ENCODE measurements at places on chromosomes 16 and 17.

DNA sequence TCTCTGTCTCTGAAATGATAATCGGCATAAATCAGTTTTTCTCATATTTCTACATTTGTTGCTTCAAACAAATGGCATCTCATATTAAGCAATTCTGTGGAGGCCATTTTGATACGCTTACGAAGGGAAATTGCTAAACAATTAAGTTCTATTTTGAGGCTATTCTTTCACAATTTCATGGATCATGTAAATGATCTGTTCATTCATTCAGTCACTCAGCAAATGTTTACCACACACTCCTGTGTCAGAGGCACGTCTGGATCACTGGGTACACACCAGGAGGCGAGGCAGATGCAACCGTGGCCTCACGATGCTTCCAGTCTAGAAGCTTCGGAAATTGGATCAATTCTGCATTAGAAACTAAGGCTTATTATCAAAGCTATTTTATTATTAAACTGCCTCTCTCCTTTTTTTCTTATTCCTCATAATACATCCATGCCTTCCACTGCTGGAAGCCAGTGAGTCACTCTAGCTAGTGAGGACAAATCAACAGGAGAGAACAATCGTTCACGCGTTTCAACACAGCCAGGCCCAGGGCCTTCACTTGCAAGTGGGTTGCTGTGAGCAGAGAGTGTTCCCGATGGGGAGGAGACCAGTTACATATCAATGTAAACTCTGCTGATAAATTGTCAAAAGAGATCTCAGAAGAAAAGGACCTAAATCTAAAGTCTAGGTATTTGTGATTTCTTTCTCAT, 11.3 kb upstream of the SLC39A11 start:
- DNase-seq = no peak

GRCh38 chr17:65896889-65897288, 295.0 kb downstream of the CEP112 start:
- peak; percentile 59 for DNase-seq

DNA sequence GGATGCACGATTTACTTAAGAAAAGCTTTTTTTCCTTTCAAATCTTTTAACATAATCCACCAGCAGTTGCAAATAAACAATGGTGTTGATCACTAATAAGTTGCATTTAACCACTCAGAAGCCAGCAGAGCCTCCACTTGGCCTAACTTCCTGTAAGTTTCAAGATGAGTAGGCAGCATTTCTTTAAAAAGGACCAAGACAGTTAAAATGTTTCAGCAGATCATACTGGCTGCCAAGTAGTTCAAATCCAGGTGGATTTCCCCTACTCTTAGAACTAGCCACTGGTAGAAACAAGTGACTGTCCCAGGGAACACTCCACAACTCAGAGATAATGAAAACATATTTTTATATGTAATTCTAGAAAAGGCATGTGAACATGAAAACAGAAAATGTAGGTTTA, 17.0 kb upstream of the RFFL start:
- DNase-seq = no peak

DNA sequence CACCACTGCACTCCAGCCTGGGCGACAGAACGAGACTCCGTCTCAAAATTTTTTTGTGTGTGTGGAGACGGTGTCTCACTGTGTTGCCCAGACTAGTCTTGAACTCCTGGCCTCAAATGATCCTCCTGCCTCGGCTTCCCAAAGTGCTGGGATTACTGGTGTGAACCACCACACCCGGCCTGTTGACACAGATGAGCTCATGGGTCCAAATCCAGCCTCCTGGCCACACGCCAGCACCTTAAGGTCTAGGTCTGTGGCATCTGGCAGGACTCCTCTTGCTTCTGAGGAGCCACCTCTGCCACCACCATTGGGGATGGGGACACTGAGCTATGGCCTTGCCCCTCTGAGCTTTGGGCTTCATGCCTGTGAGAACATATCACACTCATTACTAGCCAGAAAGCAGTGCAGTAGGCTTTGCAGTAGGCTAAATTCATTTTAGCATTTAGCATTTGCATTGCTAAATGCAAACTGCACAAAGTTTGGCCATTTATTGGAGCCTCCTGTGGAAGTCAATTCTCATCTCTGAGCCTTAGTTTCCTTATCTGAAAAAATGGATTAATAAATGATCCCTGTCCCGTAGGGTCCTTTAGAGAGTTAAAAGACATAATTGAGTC, 5.5 kb upstream of the CDIPT start:
- DNase-seq = no peak

GRCh38 chr16:89873972-89874689, 739 bp downstream of the TCF25 start:
- peak; percentile 71 for DNase-seq

- no peak for DNase-seq
Measured at GRCh38 chr17:986322-986929, 6.8 kb upstream of the NXN start.

- no peak for DNase-seq
Measured at GRCh38 chr16:11629071-11630030, 38.9 kb upstream of the SNN start.

DNA sequence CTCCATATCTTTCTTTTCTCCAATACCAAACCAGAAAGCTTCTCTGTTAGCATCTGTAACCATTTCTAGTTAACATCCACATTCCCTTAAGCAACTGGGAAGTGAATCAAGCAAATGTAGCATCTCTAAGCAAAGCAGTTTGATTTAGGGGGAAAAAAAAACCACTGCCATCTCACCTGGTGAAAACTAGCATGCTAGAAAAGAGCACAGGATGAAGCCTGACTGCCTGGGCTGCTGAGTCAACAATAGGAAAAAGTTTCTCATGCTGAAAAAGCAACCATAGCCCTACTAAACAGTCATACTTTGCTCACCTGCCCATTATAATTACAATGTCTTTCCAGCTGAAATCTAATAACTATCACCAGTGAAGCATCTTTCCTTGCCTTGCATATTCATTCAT, 139.3 kb downstream of the ANKFN1 start:
- DNase-seq = no peak

GRCh38 chr17:4232168-4232813, 31.5 kb downstream of the ANKFY1 start:
- no peak for DNase-seq

GRCh38 chr17:40916366-40916765, 21.1 kb downstream of the KRT23 start:
- DNase-seq = no peak

- no peak for DNase-seq
Measured at GRCh38 chr17:68601565-68602288, 560 bp upstream of the FAM20A start.

DNA sequence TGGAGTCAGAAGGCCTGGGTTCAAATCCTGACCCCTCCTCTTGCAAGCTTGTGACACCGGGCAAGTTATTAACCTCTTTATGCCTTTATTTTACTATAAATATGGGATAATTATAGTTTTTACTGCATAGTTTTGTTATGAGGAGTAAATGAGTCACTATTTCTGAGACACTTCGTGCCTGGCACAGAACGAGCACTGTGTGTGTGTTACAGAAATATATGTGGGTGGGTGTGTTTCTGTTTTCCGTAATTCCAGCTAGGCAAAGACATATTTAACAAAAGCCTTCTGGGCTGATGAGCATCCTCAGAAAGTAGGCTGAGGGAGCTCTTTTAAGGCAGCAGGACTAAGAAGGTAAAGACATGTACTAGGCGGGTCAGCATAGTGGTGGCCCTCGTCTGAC, 417.9 kb downstream of the MAF start:
- no peak for DNase-seq

GRCh38 chr17:65703891-65704290, 142.4 kb upstream of the AXIN2 start:
- no peak for DNase-seq

GRCh38 chr16:89026121-89026612, 49.2 kb upstream of the CBFA2T3 start:
- no peak for DNase-seq

GRCh38 chr16:11326084-11326736, 19.0 kb upstream of the RMI2 start:
- DNase-seq = no peak

GRCh38 chr17:63420868-63421680, 25.0 kb downstream of the CYB561 start:
- no peak for DNase-seq

GRCh38 chr17:68843522-68843921, 111.7 kb downstream of the ABCA8 start:
- DNase-seq = no peak

- peak; percentile 48 for DNase-seq
Measured at GRCh38 chr16:30628628-30629540, 18.7 kb upstream of the ZNF689 start.

GRCh38 chr16:51648526-51648925, 497.5 kb upstream of the SALL1 start:
- DNase-seq = no peak

DNA sequence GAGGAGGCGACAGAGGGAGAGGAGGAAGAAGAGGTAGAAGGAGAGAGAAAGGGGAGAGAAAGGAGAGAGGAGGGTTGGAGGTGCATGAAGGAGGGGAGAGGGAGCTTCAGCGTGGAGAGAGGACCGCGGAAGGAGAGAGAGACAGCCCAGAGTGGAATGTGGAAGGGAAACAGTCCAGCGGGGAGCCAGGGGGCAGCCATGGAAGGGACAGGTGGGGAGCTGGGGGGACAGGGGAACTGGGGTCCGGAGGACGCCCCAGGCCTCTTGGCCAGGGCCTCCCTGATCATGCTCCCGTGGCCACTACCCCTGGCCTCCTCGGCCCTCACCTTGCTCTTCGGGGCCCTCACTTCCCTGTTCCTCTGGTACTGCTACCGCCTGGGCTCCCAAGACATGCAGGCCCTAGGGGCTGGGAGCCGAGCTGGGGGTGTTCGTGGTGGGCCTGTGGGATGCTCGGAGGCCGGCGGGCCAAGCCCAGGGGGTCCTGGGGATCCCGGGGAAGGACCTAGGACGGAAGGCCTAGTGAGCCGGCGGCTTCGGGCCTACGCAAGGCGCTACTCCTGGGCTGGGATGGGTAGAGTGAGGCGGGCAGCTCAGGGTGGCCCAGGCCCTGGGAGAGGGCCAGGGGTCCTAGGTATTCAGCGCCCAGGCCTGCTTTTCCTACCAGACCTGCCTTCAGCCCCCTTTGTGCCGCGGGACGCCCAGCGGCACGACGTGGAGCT, 759 bp downstream of the ASPHD1 start:
- no peak for DNase-seq

- DNase-seq = no peak
Measured at GRCh38 chr16:58464916-58465731, 34.8 kb upstream of the NDRG4 start.

- peak; percentile 37 for DNase-seq
Measured at GRCh38 chr17:19004421-19005136, at the start of gene FAM83G. Gene FAM83G, minus strand, starts transcription at chr17:19004764. Its CDS starts 723 bp downstream, at chr17:19004041.

- peak; percentile 76 for DNase-seq
Measured at GRCh38 chr17:77281122-77281903, 140.5 kb downstream of the SEC14L1 start.

- no peak for DNase-seq
Measured at GRCh38 chr16:55760310-55761001, 72.4 kb downstream of the CES1 start.

All from NCI-H1930 (cell line).